Putamen (tissue), 1 donor: ENCODE measurements at places on chromosomes 12 and 14.
A peak's percentile ranks its signal among the peaks of the same experiment; 100 is the strongest.

DNA sequence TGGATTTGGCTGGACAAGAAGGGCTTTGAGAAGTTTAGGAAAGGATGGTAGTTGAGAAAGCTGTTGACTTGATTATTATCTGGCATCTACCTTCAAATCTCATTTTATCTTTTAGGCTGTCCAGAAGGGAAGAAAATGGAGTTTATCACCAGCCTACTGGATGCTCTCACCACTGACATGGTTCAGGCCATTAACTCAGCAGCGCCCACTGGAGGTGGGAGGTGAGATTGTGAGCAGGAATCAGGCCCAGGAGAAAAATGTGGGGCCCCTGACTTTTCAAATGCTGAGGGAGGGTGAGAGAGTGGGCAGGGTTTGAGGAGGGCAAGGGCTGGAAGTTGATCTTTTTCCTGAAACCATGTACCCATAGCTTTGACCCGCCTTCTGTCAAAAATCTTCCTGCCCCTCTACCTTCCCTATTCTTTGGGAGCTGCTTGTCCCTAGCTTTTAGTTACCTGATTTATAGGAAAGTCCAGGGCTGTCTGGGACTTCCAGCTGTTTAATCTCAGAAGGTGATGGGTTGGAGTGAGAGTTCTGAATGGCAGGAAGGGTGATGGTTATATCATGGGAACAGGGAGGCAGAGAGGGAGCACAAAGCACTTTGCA lies 134.2 kb downstream of the SMOC1 start:
- DNase-seq: no peak

DNA sequence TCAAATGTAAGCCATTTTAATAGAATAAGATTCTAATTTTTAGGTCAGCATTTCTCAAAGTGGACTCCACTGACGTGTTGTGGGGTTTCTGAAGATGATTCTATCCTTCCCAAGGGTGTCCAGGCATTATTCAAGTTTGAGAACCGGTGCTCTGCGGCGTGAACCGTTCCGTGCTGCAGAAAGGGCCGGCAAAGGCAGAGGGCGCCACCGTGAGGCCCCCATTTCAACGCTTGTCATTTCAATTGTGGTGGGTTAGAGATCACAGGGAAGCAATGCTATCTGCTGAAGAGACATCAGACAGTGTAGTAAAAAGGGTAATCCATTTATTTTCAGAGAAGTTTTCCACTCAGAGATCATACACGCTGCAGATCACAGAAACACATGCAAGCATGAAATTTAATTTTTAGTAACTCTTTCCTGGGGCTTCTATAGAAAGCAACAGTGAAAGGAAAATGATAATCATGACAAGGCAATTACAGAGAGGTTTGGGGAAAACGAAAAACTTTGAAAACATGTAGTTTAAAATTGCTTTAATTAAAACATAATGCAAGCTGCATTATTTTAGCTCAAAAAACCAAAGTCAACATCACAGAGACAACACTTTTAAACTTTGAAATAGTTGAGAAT lies 201.7 kb downstream of the EXOC5 start:
- peak; percentile 24 for DNase-seq

GRCh38 chr12:13205809-13206559 lies 9.5 kb downstream of the EMP1 start:
- no peak for DNase-seq

- DNase-seq: no peak
Observed at GRCh38 chr14:36241183-36241582, 64.7 kb upstream of the PTCSC3 start.

DNA sequence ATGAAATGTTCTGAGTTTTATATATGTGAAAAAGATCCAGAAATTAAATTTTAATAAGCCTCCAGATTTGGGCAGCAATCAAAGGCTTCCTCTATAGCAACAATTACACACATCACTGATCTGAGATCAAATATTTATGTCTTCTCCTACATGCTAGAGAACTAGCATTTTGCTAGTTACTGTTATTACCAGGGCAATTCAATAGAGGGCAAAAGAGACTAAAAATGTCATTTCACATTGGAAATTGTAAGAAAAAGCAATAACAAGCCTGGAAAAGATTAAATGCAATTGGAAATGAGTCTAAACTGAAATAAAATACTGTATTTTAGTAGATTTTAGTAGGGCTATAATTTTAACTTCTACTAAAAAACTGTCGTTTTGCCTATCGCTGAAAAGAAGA lies 32.6 kb upstream of the ANO6 start:
- DNase-seq: no peak

DNA sequence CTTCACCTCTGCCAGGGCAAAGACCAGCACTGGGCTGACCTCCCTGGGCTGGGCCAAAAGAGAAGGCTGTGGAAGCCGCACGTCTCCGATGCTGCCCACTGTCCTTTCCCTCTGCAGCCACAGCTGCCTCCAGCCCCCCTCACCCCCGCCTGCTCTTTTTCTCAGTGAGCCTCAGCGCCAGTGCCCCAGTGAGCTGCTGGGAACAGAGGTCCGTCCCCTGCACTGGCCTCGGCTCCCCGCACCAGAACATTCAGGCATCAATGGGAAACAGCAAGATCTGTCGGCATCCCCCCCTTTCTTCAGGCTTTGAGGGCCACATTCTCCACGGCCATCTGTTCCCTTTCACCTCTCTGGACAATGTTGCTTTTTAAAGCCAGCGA lies 398.1 kb downstream of the ZFP36L1 start:
- DNase-seq: no peak

DNA sequence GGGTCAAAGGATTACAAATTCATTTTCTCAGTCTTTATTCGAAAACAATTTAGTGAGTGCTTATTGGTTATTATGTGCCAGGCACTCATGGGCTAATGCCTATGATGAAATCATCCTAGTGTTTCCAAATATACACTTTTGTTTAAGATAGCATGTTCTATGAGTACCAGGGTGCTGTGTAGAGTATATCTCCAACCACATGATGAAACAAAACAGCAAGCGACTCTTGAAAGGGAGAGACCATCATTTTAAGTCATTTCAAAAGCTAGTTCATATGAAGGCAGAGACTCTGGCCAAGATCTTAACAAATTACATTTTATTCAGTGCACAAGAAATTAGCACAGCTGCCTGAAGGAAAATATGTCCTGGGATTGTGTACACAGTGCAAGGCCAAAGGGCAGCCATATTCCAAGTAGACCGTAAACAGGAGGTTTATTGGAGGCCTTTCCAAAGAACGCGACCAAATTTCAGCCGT lies 204.2 kb downstream of the EFCAB11 start:
- no peak for DNase-seq

DNA sequence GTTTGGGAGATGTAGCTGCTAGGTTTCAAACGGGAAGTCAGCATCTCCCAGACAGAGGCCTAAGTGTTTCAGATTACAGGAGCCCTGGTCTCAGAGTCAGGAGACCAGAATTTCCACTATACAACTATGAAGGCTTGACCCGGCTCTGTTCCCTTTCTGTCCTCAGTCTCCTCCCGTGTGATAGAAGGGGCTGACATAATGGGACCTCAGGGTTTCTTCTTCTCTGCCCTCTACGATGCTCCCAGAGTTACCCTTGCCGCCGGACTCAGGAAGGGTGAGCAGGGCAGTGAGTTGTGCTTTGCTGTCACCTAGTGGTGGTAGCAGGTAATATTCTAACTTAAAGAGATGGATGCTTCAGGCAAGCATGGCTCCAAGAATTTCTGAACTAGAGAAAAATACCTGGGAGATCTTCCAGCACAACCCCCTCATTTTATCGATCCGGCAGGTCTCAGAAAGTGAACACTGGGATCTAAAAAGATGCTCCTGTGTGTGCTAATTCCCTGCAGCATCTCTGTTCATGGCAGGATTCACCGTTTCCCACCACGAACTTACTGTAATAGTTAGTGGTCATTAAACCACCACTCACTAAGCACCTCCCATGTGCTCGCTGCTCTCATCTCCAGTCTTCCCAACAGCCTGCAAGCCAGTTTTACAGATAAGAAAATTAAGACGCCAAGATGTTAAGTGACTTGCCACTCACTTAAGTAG lies 84.4 kb downstream of the VWF start:
- peak; percentile 66 for DNase-seq

- peak; percentile 92 for DNase-seq
Observed at GRCh38 chr12:6688543-6688998, 604 bp downstream of the ZNF384 start.

- DNase-seq: no peak
Observed at GRCh38 chr12:76820888-76821482, 57.1 kb downstream of the ZDHHC17 start.

GRCh38 chr12:65510007-65510406 lies 231.5 kb downstream of the MSRB3 start:
- no peak for DNase-seq

- DNase-seq: no peak
Observed at GRCh38 chr12:108804271-108804953, 53.0 kb downstream of the SSH1 start.

- DNase-seq: peak; percentile 35
Observed at GRCh38 chr14:32494609-32495434, 165.7 kb downstream of the AKAP6 start.

DNA sequence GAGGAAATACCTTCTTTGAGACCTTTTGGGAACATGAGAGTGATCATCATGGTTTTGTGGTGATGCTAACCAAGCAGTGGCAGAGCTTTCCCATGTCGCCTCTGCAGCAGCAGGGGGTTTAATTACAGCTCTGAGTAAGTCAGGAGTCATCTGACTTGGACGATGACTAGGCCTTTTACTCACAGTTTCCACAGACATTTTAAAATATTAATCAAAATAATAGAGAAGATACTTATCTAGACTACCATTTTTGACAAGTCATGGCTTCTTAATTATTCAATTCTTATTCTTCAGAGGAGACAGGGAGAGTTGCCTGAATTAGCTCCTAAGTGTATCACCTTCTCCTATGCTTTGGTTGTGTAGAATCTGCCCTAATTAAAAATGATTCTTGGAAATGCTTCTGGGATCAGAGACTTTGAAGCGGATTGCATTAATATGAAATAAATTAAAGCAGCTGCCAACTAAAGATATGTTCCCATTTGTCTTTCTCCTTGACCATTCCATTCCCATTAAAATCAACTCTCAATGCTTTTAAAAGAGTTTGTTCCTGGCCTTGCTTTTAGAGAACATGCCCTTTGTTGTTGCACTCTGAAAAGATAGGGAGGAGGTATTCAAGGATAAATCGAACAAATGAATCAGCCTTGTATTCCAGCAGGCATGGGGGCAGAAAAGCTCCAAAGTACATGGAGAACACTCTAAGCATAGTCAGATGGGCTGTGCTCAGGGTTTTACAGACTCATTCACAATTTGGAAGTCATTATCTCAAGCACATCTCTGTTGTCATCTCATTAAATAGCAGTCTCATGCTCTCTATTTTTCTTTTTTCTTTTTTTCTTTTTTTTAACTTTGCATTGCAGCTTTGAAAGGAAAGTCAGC lies 7.7 kb upstream of the IFNG-AS1 start:
- no peak for DNase-seq

DNA sequence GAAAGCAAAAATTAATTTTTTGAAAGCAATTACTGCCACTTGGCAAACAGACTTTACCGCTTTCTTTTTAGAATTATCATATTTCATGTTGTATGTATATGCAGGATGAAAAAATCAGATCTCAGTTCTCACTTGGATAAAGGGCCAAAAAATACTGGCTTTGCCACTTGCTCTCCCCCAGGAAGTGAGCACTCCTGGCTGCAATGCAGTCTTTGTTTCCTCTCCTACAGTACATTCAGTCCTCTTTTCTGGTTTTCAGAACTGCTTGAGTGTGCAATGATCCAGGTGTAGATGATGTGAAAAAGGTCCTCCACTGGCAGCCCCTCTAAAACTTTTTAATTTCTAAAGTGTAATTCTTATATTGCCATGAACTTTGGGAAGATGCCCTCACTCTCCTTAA lies 183.4 kb downstream of the SLC25A21 start:
- no peak for DNase-seq

DNA sequence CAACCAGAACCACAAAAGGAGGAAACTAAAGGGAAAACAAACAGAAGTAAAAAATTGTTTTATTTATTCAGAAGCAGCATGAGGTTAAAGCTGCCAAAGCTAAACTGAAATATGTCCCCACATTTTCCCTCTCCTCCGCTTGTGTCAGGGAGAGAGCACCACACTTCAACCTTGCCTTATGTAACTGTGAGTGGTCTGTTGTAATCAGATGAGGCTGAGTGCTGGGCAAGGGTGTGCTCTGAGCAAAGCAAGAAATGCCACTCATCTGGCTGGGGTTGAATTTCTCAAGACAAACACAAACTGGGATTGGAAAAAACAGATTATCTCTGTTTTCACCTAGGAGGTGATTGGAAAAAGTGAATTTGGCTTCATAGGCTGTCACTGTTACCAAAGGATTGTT lies 12.2 kb downstream of the CAPZA3 start:
- DNase-seq: no peak

GRCh38 chr14:36256126-36256801 lies 64.2 kb downstream of the MBIP start:
- no peak for DNase-seq

- DNase-seq: no peak
Observed at GRCh38 chr14:104317975-104318557, 179.7 kb downstream of the KIF26A start.

GRCh38 chr14:74702293-74702692 lies 10.6 kb downstream of the AREL1 start:
- no peak for DNase-seq
